ENCODE measurements at places on chromosomes 5 and 9.

DNA sequence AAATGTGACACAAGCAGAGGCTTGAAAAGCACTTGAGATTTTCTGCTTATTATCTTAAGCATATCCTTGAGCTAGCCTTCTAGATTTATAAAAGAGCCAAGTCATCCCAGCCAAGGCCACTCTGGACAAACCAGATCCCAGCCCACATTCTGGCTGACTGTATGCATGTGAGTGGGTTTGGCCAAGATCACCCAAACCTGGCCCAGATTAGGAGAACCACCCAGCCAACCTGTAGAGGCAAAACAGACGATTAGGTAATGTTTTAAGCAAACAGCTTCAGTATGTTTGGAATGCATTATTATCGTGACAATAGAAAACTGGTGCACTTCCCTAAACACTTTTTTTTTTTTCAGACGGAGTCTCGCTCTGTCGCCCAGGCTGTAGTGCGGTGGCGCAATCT lies 151.9 kb downstream of the SPATA31D1 start:
- no peak for DNase-seq

GRCh38 chr5:80369521-80369920 lies 38.3 kb upstream of the ZFYVE16 start:
- DNase-seq = no peak

DNA sequence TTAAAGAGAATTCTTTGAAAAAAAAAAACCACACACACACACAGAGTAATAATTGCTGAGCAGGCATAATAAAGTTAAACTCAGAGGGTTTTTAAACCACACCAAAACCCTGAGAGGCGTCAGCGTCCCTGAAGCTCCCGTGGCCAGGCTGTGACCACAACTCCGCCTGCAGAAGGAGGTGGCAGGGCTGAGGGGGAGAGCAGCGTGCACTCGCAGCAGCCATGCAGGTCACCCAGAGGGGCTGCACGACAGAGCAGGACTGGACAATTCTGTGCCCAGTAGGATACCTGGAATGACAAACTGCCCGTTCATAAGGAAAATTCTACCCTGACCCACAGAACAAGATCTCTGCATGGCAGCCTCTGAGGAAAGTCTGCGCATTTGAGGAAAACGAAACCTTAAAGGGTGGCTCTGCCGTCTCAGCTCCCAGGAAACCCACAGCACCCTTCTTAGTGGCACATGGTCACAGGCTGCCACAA lies 44.0 kb downstream of the ROR2 start:
- no peak for DNase-seq

DNA sequence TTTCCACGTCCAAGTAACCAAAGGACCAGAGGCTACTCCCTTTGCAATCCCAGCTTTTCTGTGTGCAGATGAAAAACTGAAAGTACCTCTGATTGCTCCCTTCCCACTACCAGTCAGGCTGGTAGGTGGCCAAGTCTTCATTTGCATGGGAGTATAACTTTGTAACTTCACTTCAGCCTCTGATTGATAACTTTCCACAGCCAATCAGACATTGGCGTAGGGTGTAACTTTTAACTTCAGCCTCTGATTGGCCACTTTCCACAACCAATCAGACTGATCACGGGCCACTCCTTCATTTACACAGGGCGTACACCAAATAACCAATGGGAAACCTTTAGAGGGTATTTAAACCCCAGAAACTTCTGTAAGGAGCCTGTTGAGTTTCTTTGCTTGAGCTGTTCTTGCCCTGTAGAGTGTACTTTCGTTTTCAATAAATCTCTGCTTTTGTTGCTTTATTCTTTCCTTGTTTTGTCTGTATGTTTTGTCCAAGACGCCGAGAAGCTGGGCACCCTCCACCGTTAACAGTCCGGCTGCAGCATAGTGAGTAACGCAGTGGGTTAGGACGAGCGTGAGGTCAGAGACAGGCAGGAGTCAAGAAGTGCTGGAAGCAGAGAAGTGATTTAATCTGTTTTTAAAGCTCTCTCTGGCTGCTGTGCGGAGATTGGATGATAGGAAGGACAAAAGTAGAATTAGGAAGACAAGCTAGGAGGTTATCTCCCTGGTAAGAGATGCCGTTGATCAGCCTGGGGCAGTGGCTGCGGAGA lies 3.5 kb upstream of the EXOSC2 start:
- DNase-seq = peak; percentile 28

DNA sequence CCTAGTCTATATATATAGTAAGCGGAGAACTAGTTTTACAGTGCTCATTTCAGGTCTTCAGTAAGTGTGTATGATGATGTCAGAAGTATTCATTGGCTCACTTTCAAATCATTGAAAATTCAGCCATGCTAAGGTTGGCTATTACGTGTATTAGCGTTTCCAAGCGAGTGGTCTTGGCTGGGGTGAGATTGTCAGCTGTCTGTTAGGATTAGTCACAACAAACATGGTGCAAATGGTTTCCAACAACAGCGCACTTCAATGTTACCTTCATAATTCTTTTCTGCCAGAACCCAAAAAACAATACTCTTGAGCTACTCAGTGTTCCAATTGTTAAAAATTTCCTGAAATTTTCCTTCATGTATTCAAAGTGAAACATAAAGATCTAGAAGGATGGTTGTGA lies 283.0 kb downstream of the AOPEP start:
- DNase-seq = no peak

DNA sequence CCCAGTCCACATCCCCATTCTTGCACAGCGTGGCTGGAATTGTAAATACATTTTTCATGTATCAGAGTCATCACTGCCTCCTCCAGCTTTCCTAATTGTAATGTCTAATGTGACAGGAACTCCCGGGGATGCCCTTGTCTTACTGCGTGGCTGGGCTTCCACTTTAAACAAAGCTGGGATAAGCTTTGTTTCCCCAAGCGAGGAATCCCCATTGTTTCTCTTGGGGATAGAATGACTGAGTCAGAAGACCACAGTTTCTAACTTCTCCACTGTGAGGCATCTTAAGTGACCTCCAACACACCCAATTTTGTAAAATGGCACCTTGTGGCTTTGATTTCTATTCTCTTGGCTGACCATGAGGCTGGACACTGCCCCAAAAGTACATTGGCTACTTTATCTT lies 22.4 kb downstream of the ARPC5L start:
- DNase-seq = no peak

DNA sequence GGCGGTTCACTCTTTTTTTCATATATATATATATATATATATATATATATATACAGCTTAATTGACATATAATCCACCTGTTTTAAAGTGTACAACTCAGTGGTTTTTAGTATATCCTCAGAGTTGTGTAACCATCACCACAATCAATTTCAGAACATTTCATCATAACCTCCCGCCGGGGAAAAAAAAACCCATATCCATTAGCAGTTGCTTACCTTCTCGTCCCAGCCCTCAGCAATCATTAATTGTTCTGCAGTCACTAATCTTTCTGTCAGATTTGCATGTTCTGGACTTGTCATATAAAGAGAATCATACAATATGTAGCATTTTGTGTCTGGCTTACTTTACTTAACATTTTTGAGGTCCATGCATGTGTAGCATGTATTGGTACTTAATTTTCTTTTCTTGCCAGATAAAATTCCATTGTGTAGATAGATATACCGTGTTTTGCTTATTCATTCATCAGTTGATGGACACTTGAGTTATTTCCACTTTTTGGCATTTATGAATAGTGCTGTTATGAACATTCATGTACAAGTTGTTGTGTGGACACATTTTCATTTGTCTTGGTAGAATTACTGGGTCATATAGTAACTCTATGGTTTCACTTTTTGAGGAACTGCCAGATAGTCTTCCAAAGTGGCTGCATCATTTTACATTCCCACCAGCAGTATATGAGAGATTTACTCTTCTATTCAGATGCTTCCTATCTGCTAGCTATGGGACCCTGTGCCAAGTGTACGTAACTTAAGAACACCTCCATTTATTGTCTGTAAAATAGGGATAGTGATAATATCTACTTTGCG lies 3.5 kb upstream of the RNF145 start:
- DNase-seq = no peak

GRCh38 chr9:75601280-75601679 lies 289.2 kb upstream of the PCSK5 start:
- no peak for DNase-seq

- DNase-seq = no peak
These were observed 132.2 kb downstream of the ZNF354C start for GRCh38 chr5:179192185-179192890.

DNA sequence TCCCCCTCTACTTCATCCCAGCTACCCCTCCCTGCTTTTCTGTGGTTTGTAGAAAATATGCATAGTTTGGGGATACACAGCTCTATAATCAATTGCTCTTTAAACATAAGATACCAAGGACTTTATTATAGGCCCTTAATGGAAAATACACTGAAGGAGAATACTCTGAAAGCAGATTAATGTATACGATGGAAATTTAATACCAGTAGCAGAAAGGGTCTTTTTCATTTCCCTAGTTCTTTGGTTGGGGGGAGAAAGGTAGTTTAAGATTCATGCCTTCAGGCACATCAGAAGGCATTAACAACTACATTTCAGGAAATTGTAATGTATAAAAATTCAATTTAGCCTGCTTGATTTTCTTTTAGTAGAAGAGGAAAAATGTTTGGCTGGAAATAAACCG lies 452.9 kb upstream of the ZNF608 start:
- no peak for DNase-seq

DNA sequence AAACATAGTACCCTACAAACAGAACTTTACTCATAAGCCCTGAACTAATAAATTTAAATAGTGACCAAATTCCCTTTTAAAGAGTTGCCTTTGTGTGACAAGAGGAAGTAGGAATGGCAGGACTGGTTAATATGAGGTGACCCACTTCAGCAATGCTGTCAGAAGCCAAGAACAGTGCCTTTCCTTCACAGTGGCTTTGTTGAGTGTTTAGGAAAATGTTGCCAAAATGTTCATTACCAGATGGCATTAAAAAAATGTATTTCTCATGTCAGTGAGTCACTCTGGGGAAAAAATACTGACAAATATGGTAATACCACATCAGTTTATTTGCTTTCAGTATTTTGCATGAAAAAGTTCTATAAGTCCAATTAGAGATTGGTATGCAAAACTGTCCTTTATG lies 103.3 kb downstream of the DIRAS2 start:
- no peak for DNase-seq

- DNase-seq = no peak
These were observed 26.8 kb upstream of the PAX5 start for GRCh38 chr9:37060833-37061232.

DNA sequence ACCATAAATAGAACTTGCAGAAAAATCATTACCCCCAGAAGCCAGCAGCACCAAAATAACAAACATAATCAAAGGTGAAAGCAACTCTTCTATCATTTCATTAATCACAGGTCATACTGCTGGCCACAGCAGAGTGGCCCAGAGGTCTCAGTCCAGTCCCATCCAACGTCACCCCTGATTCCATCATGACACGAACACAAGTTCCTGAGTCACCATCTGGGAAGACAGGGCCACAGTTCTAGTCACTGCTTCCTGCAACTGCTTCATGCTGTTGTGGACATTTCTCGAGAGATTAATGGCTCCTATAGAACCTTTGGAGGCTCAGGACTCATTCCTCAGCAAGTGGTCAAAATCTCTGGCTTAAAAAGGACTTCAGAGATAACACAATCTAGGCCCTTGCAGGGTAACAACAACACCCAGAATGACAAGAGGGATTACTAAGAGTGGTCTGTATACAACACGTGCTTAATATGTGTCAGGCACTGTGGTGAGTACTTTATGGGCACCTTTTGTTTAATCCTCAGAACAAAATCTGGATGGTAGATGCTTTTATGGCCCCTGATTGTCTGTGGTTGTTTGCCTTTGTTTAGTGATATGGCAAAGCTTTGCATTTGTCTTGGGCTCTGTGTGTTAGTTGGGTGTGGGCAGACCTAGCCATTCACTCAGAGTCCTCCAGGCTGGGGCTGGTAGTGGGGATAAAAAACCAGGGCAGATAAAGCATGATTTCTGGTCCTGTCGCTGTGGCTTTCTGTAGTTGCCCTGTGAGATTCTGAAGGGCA lies 184.3 kb downstream of the DAB2IP start:
- DNase-seq = no peak

DNA sequence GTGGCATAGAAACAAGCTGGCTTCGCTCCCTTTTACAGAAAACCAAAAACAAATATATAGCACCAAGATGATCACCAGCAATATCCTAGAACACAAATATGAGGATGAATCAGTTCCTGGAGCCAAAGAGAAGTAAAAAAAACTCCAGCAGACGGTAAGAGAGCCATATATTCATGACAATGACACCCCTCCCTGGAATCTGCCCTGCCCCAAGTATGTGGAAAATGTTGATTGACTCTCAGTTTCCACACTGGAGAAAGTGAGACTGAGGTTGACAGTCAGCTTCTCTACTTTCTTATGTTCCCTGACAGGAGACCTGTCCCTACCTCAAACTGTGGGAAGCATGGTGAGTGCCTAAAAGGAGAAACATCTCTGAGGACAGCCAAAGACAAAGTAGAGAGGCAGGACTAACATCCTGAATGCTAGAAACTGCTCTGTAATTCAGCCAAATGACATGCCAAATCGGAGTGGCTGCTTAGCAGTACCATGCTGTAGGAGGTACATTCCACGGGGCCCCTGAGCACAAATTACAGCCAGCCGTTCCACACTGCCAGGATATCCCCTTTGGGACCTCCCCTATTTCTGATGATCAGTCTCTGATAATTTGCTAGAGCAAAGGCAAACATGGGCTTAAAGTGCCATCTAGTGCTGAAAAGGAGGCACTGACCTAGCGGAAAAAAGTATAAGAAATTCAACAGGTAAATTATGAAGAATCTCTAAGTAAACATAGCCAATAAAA lies 424.0 kb upstream of the RGMB start:
- no peak for DNase-seq

GRCh38 chr9:124037790-124038189 lies 26.2 kb downstream of the LHX2 start:
- DNase-seq = no peak

GRCh38 chr9:116382053-116382452 lies 228.5 kb downstream of the PAPPA start:
- no peak for DNase-seq

GRCh38 chr5:103444333-103445038 lies 118.1 kb downstream of the NUDT12 start:
- no peak for DNase-seq

DNA sequence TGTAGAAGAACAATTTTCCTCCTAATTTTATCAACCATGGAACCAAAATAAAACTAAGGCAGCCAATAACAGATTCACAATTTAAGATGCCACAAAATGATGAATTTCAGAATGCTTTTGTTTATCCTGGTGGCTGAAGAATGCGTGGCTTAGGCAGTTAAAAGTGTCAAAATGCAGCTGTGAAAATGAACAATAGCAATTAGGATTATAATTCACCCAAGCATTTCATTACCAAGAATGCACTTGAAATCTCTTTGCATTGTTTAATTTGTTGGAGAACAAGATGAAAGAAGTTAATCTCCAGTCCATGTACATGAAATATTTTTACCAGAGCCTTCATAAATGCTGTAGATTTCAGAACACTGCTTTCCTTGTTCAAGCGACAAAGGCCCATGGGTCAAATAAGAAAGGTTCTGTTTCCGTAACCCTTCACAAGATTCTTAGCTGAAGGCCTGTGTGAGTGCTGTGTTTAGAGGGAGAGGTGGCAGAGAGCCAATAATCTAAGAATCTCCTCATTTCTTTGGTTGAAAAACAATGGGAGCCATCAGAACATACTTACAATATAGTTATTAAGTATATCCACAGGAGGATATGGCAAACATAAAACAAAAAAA lies 39.3 kb downstream of the CLINT1 start:
- no peak for DNase-seq

GRCh38 chr9:903886-904285 lies 62.4 kb downstream of the DMRT1 start:
- DNase-seq = no peak

Measured in nucleus accumbens (tissue), 56 donors.